HS-5 (cell line): ENCODE measurements at places on chromosomes 12 and 14.

DNA sequence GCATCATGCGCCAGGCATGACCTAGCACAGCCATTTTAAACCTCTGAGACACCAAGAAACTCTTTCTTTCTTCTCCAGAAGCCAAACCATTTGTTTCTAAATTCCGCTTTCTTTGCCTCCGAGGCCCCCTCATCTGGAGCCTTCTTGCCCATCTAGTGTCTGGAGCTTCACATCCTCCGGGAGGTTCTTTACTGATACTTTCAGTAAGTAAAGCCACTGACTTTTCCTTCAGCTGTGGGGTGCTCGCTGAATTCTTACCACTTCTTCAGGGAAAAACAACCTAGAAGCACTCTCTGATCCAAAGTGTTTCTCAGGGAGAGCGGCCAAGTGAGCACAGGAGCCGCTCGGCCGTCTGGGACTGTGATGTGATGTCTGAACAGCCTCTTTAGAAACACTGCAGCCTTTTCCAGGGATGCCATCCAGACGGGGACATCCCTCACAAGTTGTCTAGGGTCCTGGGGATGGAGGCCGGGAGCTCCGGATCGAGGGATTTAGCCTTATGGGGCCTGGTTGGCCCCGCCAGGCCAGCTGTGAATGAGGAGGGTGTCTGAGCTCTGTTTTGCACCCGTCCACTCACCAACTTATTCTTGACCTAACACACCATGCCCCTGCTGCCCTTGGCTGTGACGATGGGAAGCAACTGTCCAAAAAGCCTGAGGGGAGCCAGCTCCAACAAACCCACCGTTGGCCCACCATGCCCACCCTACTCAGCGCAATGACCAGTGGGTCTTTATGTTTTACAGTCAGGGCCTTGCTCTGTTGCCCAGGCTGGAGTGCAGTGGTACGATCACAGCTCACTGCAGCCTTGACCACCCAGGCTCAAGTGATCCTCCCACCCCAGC lies 160.6 kb downstream of the ZFP36L1 start:
- no peak for DNase-seq

DNA sequence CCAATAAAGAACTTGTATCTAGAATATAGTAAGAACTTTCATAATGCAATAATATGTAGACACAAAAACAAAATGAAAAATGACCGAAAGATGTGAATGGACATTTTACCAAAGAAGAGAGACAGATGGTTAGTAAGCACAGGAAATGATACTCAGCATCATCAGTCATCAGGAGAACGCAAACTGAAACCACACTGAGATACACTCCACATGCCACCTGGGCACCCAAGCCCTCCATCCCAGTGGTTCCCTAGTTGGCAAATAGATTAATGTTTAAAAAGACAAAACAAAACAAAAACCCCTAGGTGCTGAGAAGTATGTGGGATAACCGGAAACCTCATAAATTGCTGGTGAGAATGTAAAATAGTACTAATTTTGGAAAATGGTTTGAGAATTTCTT lies 26.8 kb upstream of the VPS33A start:
- DNase-seq, result no peak

GRCh38 chr12:93793983-93794382 lies 116.8 kb downstream of the CRADD start:
- DNase-seq, result no peak

DNA sequence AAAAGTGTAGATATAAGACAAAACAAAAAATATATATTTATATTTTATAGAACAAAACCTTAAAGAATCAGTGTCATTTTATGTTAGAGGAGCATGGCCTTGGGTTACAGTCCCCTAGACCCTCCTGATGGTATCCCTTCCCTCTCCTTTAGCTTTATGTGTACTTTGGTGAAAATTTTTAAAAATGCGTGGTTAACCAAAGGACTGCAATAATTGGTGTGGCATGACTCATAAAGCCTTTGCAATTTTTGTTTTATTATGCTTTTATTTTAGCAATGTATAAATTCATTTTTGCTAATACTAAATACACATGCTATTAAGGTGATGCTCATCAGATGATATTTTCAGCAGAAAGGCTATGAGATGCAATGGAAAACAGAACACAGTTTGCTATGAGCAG lies 264.4 kb downstream of the SYT1 start:
- no peak for DNase-seq

- no peak for DNase-seq
Observed at GRCh38 chr12:50055831-50056638, 1.4 kb upstream of the ASIC1 start.

DNA sequence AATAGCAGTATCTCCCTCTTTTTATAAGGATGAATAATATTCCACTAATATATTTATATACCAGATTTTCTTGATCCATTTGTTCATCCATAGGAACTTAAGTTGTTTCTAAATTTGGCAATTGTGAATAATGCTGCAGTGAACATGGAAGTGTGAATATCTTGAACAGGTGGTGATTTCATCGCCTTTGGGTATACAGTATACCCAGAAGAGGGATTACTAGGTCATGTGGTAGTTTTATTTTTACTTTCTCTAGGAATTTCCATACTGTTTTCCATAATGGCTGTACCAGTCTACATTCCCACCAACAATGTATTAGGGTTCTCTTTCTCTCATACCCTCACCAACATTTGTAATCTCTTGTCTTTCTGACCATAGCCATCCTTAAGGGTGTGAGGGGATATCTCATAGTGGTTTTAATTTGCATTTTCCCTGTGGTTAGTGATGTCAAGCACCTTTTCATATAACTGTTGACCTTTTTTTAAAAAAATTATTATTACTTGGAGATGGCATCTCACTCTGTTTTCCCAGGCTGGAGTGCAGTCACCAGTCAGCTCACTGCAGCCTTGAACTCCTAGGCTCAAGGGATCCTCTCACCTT lies 20.5 kb downstream of the PPHLN1 start:
- no peak for DNase-seq

DNA sequence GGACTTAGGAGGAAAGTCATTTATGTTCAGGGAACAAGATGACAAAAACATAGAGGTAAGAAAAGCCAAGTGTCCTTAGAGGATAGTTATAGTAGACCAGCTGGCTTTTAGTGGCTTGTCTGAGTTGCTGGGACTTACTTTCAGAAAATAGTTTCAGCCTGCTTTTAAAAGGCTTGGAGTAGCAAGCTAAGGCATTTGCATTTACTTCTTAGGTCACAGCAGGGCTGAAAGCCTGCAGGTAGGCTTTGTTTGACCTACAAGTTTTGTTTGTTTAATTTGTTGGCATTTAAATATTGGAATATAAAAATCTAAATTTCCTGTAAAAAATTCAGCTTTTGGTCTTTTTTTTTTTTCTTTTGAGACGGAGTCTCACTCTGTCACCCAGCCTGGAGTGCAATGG lies 5.1 kb downstream of the ACSS3 start:
- no peak for DNase-seq

DNA sequence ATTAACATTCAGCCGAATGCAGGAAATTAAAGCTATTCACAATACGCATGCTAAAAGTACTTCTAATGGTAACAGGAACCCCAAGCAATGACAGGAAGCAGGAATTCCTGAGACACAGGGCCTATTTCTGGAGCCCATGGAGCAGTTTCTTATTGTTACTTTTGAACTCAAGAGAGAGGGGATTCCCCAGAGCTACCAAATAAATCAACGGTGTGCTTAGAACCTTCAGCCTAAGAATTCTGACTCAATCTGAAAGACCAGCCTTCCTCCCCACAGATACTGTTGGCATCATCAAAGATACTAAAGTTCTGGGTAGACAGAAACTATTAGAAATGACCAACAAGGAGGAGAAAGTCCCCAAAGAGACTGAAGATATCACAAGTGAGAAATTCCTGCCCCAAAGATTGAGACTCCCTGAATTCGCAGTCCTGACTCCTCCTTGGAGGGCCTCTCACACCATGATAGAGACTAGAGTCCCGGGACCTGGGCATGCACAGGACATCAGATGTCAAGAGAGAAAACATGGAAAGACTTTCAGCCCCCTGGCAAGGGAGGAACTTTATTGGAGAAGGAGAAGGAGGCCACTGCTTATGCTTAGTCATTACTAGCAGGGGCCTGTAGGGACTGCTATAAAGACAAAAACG lies 32.7 kb downstream of the RTRAF start:
- no peak for DNase-seq

DNA sequence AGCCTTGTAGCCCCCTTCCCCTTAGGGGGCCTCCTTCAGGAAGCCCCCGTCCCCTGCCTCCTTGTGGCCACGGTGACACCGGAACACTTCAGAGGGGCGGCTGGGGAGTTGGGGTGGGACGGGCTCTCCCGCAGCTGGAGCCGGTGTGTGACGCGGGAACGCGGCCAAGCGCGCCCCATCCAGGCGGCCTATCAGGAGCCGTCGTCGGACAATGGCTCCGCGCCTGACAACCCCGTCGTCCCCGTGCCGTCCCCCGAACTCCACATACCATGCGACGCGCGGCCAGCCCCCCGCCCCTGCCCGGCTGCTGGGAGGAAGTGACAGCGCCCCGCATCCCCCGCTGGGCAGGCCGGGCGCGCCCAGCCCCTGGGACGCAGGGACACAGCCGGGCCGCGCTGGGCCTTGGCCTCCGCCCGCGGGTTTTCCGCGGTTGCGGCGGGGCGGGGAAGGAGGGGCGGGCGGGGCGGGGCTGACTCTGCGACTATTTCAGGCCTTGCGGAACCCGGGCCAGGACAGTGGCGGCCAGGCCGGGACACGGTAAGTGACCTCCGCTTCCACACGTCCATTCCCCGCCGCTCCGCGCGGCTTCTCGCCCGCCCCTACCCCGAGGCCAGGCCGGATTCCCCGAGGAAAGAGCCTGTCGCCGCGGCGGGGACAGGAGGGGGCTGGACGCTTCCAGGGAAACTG lies at the start of gene TNFAIP2:
Gene TNFAIP2, plus strand, starts transcription at position 515 of the 687 bp plus-strand sequence. CDS start 2,997 bp downstream, outside the sequence.
- no peak for DNase-seq

GRCh38 chr12:115353467-115353866 lies 669.5 kb upstream of the TBX3 start:
- DNase-seq, result no peak
